Skin of body (tissue), 3 donors: ENCODE measurements at places on chromosomes 2 and 18. TPM values are rescaled to one million over a fixed set of nuclear protein-coding genes. Genes with fewer than 3 reads are reported as not detected.

CDK5R2 gene
- not detected for total RNA-seq

NT5C1B gene
- total RNA-seq, result not detected

DNA sequence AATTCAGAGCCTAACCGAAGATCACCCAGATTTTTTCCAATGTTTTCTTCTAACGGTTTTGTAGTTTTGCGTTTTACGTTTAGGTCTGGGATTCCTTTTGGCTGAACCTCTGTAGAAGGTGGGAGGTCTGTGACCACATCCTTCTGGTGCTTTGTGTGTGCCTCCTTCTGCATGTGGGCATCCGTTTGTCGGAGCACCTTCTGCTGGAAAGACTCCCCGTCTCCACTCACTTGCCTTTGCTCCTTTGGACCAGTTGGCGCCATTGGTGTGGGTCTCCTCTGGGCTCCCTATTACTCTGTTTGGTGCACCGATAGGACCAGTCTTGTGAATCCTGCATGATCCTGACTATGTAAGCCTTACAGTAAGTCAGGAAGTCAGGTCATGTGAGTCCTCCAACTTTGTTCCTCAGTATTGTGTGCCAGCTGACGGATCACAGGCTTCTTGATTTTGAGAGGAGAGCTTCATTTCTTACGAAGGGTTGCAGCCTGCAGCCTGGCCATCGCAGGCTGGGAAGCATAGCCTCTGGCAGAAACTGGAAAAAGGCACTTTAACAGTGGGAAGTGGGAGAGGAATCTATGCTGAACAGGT lies 13.6 kb downstream of the AQP12A start:
- no peak for DNase-seq

GRCh38 chr18:36139245-36139644 lies 9.5 kb downstream of the ELP2 start:
- no peak for DNase-seq
